Osteocyte (in vitro differentiated cells): ENCODE measurements at places on chromosomes 2 and 18. TPM values are rescaled to one million over a fixed set of nuclear protein-coding genes. Genes with fewer than 3 reads are reported as not detected.
A peak's percentile ranks its signal among the peaks of the same experiment; 100 is the strongest.

GRCh38 chr2:69694894-69695849, 46.8 kb upstream of the ANXA4 start:
- peak overlapping the region; percentile 51 for H3K4me3 ChIP-seq
- H3K36me3 ChIP-seq, result peaks cover 2% of the 10 kb centered on the region
- no peak for DNase-seq
- peaks cover 19% of the 10 kb centered on the region for H3K4me1 ChIP-seq
- H3K27me3 ChIP-seq, result peaks cover 5% of the 10 kb centered on the region

GRCh38 chr2:109109342-109109741, 19.7 kb upstream of the SH3RF3 start:
- H3K4me1 ChIP-seq, result no peaks in the 10 kb centered on the region
- DNase-seq, result no peak
- no peak overlapping the region for H3K27ac ChIP-seq

- H3K36me3 ChIP-seq, result no peaks in the 10 kb centered on the region
- peaks cover 5% of the 10 kb centered on the region for H3K27me3 ChIP-seq
- no peak for DNase-seq
- no peak overlapping the region for H3K27ac ChIP-seq
- no peak overlapping the region for H3K4me3 ChIP-seq
These were observed 82.5 kb upstream of the ARL4C start for GRCh38 chr2:234579231-234579962.

DNA sequence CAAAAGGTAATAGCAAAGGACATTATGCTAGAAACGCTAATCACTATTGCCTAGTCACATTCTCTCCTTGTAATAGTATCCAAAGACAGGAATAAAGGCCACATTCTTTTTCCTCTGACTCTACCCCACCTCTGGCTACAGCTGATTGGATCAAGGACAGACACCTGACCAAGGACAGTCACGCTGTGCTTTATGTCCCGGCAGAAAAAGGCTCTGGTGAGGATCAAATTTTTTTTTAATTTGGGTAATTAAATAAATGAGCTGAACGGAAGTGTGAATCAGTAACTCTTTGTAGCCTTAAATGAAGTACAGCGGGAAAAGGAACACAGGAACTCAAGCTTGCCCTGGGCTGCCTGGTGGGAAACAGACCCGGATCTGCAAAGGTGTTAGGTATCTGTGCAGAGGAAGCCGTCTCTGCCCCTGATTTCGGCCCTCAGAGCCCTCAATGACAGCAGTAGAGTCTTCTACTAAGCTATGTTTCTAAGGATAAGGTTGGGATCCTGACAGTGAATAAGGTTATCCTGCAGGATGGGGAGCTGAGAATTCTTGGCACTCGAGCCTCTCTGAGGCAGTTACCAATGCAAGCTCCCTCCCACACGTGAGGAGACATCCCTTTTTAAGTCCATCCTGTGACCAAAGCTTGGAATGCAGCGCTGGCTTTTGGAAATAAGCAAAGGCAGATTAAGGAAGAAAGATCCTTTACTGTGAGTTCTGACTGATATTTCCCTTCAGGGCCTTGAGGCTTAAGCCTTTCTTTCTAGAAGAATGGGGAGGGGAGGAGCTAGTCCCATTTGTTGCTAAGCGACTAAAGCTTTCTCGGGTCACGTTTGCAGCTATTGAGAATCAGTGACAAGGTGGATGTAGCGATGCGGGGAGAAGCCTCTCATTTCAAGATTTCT, 37.8 kb upstream of the IKZF2 start:
- no peaks in the 10 kb centered on the region for H3K27me3 ChIP-seq
- peaks cover 49% of the 10 kb centered on the region for H3K4me1 ChIP-seq
- H3K4me3 ChIP-seq, result peak overlapping the region; percentile 56

DNA sequence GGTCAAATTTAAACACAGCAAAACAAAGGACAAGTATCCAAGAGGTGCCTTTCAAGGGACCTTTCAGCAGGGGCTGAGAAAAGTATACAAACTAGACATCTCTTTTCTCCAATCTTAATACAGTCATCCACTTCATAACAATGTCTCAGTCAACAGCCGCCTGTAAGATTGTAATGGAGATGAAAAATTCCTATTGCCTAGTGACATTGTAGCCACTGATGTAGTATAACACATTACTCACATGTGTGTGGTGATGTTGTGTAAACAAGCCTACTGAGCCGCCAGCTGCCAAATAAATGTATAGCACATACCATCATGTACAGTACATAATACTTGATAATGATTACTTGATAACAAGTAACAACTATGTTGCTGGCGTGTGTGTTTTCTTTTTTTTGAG, 31.0 kb downstream of the VIT start:
- no peak for DNase-seq
- peaks cover 13% of the 10 kb centered on the region for H3K4me1 ChIP-seq
- no peak overlapping the region for H3K27ac ChIP-seq
- H3K4me3 ChIP-seq, result no peak overlapping the region
- no peaks in the 10 kb centered on the region for H3K27me3 ChIP-seq

DNA sequence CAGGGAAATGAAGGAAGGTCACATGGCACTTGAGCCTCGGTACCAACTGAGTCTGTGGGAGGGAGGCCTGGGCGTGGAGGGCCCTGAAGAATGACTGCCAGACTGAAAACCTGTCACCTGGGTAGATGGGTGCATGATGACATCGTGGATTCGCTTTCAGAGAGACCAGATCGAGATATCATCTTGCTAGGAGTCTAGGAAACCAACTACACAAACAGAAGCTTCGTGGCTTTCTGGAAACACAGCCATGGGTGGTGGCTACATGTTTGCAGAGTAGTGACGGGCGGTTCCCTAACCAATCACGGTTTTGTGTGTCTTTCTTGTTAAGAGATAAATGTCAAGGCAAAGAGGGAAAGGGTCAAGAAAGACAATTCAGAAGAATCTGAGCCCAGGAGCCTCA, 155.0 kb downstream of the EIPR1 start:
- H3K27ac ChIP-seq, result no peak overlapping the region
- H3K4me1 ChIP-seq, result no peaks in the 10 kb centered on the region
- no peaks in the 10 kb centered on the region for H3K27me3 ChIP-seq
- H3K4me3 ChIP-seq, result no peak overlapping the region
- H3K36me3 ChIP-seq, result peaks cover 9% of the 10 kb centered on the region
- peak; percentile 48 for DNase-seq

DNA sequence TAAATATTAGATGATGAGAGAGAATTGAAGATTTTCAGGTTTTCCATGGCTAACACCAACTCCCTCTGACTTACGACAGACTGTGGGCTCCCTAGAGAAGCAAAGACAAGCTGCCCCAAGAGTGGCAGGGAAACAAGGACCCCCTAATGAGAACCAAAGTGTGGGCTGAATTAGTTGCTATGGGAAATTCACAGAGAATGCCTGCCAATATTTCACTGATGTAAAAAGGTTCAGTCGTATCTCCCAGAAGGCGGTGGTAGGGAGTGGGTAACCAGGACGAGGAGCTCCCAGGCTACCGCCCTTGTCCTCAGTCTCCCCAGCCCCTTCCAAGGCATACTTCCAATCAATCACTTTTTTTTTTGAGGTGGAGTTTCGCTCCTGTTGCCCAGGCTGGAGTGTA, 113.6 kb downstream of the LAMA1 start:
- no peak overlapping the region for H3K27ac ChIP-seq
- no peak for DNase-seq
- H3K4me1 ChIP-seq, result no peaks in the 10 kb centered on the region
- H3K36me3 ChIP-seq, result no peaks in the 10 kb centered on the region
- no peak overlapping the region for H3K4me3 ChIP-seq

DNA sequence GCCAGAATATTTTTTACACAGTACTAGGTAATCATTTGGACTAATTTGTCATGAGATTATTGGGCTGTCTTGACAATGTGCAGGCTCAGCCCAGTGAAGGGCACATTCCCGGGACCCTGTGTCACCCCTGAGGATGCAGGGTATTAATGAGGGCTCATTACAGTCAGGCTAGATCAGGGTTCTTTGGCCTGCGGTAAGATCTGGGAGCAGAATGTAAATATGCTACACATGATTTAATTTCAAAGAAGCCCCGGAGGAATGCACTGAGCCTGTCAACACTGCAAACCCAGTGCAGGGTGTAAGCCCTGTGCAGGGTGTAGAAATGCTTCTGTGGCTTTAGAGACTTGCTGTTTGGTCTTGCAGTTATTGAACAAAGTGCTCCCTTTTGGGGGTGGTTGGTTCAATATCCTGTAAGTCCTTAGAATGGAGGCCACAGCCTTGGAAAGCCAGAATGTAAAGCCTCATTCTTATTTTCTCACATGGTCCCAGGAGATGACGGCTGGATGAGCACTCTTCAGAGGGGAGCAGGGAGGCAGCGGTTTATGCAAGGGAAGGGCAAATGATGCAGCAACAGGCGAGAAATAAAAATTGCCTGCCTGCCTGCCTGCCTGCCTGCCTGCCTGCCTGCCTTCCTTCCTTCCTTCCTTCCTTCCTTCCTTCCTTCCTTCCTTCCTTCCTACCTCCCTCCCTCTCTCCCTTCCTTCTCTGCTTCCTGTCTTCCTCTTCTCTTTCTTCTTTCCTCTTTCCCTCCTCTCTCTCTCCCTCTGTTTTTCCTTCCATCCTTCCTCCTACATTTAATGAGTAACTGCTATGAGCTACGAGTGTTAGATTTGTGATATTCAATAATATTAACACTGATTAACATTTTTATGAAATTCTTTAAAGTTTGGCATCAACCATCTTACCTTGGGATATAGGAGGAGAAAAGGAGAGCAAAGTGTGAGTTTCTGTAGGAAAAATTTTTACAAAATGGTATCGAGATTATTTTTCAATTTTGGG, 148.8 kb downstream of the VAPA start:
- H3K4me3 ChIP-seq, result no peak overlapping the region
- DNase-seq, result no peak
- no peak overlapping the region for H3K27ac ChIP-seq
- H3K36me3 ChIP-seq, result no peaks in the 10 kb centered on the region
- H3K27me3 ChIP-seq, result no peaks in the 10 kb centered on the region

DNA sequence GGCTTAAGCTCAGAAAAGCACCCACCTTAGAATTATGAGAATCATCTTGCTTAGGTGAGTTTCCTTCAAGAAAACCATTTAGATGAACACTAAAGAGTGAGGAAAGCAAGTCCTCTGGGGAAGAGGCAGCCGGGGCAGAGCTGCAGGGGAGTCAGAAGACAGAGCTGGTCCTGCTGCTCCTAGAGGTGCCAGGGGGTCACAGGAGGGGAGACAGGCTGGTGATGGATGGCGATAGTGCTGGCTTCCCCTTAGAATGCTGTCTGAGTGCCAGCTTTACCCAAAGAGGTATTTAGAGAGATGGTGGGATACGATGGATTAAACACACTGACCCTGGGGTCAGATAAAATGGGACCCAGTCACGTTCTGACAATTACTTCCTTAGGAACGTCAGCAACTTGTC, 269.4 kb downstream of the TDRD15 start:
- no peak overlapping the region for H3K27ac ChIP-seq
- no peaks in the 10 kb centered on the region for H3K4me1 ChIP-seq
- DNase-seq, result no peak
- no peak overlapping the region for H3K4me3 ChIP-seq
- H3K36me3 ChIP-seq, result no peaks in the 10 kb centered on the region

DNA sequence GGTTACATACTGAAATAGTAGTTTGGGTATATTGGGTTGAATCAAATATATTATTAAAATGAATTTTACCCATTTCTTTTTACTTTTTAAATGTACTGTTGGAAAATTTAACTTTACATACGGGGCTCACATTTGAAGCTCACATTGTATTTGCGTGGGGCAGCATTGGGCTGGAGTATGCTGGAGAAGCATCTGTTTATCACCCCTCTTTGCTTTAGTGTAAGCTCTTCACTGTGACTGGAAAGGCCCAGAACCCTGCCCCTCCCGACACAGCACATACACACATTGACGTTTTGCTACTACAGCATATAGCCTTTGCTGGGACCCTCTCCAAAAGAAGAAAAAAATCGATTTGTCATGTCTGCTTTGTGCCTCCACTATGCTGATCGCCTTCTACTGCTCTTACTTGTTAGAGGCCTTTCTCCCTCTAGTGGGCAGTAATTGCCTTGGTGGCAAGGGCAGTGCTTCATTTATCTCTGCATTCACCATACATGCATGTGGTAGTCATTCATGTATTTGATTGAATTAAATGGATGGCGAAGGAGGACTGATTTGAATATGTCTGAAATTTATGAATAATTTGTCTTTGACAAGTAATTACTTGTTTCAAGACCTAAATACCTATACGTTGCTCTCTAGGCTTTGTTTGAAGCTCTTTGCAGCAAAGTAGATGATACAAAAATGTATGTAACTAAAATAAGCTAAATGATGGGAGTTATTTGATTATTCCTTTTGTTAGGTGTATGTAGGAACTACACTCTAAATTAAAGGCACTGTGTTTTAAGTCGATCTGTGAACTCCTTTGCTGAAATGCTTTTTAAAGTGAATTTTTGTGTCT, 37.4 kb downstream of the VAPA start:
- H3K27me3 ChIP-seq, result no peaks in the 10 kb centered on the region
- no peak overlapping the region for H3K4me3 ChIP-seq
- peak overlapping the region; percentile 62 for H3K27ac ChIP-seq
- H3K36me3 ChIP-seq, result peaks cover 41% of the 10 kb centered on the region
- DNase-seq, result no peak

GRCh38 chr18:74326231-74326630, 10.6 kb downstream of the C18orf63 start:
- no peaks in the 10 kb centered on the region for H3K36me3 ChIP-seq
- H3K27ac ChIP-seq, result no peak overlapping the region
- no peak for DNase-seq
- H3K4me1 ChIP-seq, result no peaks in the 10 kb centered on the region
- H3K4me3 ChIP-seq, result no peak overlapping the region

DNA sequence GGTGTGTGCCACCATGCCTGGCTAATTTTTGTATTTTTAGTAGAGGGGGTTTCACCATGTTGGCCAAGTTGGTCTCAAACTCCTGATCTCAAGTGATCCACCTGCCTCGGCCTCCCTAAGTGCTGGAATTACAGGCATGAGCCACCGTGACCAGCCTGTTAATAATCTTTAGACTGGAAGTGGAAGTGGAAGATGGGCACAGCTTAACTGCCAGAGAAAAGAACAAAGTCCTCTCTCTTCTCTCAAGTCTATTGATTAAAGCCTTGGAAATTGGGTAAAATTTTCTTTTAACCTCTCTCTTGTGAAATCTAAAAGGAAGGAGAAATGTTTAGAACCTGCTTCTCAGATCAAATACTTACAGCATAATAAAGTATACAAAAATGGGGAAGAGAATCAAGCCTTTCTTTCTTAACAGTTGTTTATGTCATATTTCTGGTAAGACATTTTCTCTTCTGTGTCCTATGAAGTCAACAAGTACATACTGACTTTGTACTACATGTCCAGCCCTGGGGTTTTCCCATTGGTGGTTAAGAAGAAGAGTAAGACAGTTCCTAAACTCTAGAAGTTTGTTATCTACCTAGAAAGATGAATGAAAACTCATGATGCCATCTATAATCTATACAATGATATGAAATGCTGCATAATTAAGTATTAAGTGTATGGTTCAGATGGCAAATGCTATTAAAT, 4.6 kb downstream of the TMEM169 start:
- H3K4me3 ChIP-seq, result no peak overlapping the region
- no peak for DNase-seq
- H3K27me3 ChIP-seq, result no peaks in the 10 kb centered on the region
- H3K4me1 ChIP-seq, result peaks cover 31% of the 10 kb centered on the region
- H3K36me3 ChIP-seq, result no peaks in the 10 kb centered on the region

- peak overlapping the region; percentile 87 for H3K27ac ChIP-seq
- peak; percentile 86 for DNase-seq
- H3K36me3 ChIP-seq, result no peaks in the 10 kb centered on the region
- H3K4me1 ChIP-seq, result peaks cover 10% of the 10 kb centered on the region
- H3K27me3 ChIP-seq, result no peaks in the 10 kb centered on the region
- peak overlapping the region; percentile 54 for H3K4me3 ChIP-seq
These were observed 46.9 kb upstream of the CNOT11 start for GRCh38 chr2:101205521-101206479.

Gene FOXD4L1
- 0.18 and 0.21 TPM in 2 replicates for total RNA-seq

Gene APCDD1
- total RNA-seq, result 1.4 and 2.6 TPM in 2 replicates

Gene RGPD4
- 0.05 and 0.18 TPM in 2 replicates for total RNA-seq

Gene AUP1
- total RNA-seq, result 96.3 and 97.1 TPM in 2 replicates
